ENCODE measurements at places on chromosomes 4 and X.

- ATAC-seq: no peak
These were observed 5.5 kb upstream of the USP53 start for GRCh38 chr4:119207051-119207450.

GRCh38 chr4:102322736-102323135 is 22.5 kb downstream of the SLC39A8 start:
- no peak for ATAC-seq

DNA sequence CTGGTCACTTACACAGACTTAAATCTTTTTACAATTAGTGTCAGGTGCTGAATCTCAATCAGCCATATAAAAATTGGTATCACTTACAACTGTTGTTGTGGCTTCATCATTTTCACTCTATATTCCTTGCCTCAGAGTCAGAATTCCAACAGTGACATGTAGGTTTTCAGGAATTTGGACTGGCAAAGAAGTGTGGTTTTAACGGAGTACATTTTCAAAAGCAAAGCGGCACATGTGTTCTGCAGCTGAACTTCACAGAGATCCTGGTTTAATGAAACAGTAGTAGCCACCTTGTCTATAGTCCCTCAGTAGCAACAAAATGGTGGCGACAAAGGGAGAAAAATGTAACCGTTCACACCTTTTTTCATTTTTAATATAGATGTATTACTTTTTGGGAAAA is 486.6 kb downstream of the FAT4 start:
- no peak for ATAC-seq

DNA sequence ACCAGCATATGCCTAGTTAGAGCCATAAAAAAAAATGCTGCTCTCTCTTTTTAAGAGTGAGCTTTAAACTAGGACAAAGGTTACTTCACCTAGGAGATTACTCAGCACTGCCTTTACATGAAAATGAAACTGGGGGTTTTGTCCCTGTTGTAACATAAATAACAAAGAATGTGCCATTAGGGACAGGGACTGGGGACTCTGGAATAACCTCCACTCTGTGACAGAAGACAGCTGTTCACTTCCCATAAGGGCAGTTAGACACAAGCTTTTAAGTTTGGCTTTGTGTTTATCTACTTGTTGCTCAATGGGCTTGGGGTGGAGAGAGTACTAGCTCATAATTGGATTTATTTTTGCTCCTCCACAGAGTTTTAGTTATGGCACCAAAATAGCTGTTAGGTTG is 11.9 kb downstream of the ENPEP start:
- ATAC-seq: peak; percentile 23

DNA sequence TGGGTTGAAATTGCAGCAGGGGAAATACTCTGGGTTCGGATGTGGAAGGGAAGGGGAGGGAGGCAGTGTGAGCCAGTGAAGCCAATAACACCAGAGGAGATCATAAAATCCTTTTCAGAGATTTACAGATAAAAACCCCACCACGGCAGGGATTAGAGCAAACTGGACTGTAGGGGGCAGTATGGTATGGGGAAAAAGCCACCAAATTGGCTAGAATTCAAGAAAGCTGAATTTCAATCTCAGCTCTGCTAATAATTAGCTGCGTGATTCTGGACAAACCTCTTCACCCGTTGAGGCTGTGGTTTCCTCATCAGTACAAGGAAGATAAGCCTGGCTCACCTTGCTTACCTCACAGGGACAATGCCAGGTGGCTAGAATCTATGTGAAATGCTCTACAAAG is 108.1 kb downstream of the ATG4A start:
- ATAC-seq: no peak
